ENCODE measurements at places on chromosomes 2 and 18.

DNA sequence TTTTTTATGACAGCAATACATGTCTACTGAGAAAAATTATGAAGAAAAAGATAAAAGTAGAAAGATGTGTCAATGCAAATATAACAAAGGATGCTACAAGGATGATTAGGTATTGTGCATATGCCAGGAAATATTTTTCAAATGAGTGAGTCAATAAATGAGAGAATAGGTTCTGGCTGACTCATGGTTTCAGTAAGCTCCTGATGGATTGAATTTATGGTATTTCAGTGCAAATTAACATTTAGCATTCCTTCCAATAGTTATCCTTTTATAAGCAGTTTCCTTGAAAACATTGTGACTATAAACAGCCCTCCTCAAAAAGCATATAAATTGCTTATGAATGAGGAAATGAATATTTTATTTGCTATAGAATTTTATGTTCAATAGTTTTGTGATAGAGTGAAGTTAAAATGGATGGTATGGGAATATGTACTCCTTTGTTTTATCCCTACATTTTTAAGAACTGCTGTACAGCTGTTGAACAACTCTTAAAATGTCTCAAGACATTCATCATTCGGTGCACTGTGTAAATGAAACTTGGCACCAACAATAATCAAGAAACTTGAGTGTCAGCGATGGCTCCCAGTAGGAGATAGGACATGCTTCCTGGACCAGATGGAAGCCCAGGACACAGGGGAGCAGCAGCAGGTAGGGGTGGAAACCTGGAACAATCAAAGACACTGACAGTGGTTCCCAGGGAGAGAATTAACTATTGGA is 144.7 kb downstream of the PMAIP1 start:
- DNase-seq = no peak

DNA sequence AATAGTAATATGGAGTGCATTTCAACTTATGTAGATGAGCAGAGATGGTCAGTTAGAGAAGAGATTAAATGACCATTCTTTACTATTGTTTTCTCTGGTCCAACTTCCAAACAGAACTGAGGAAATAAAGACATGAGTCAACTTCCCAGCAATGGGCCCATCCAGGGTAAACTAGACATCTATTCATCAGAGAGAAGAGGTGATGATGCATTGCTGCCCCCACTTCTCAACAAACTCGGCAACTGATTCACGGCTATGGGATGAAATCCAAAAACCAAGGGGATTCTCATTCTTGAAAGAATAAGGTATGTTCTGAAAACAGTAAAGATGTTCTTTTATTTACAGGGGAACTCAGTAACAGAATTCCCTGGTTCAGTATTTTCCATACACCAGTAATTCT is 190.7 kb downstream of the RDH14 start:
- DNase-seq = no peak

DNA sequence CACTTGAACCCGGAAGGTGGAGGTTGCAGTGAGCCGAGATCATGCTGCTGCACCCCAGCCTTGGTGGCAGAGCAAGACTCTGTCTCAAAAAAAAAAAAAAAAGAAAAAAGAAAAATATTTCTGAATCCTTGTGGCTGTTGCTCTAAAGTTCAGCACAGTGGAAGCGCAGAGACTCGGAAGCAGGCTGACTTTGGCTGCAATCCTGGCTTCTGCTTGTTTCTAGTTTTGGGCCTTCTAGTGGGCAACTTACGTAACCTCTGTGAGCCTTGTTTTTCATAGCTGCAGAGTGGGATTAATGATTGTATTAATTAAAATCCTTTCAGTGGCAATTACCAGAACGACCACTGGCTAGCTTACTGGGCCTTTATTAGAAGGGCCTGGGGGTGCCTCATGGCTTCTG is 28.4 kb downstream of the GNLY start:
- no peak for DNase-seq

DNA sequence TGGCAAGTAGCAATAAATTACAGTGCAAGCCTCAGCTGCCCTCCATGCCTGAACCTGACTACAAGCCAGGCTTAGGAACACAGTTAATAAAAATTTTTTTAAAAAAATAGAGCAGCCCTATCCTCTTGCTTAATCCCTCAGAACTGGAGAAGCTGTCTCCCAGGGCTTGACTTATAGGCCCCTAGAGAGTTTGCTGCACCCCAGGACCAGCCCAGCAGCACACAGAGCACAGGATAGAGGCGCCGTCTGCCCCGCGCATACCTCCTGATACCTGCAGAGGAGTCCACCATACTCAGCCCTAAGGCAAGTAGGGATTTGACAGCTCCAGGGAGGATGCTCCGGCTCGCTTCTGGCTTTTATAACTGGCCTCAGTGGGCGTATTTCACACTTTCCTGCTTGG is 548.6 kb upstream of the RAB6C start:
- DNase-seq = no peak

DNA sequence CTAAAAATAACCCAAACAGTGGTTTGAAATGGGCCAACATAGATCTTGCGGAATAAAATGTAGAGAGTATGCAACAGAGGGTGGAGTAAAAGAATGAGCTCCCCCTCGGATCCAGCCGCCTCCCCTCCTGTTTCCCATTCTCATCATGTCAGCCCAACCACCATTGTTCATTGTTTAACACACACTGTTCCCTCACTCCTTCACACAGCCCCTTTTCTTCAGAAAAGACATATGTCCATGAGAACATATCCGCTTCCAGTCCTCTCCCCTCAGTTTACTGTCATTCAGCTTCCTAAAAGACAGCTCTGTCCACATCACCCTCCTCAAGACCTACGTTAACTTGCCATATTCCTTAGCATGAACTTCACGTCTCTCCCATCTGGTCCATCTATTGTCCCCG is 62.9 kb upstream of the SERTAD2 start:
- DNase-seq = no peak

GRCh38 chr18:34729264-34729663 is 19.2 kb downstream of the DTNA start:
- no peak for DNase-seq

DNA sequence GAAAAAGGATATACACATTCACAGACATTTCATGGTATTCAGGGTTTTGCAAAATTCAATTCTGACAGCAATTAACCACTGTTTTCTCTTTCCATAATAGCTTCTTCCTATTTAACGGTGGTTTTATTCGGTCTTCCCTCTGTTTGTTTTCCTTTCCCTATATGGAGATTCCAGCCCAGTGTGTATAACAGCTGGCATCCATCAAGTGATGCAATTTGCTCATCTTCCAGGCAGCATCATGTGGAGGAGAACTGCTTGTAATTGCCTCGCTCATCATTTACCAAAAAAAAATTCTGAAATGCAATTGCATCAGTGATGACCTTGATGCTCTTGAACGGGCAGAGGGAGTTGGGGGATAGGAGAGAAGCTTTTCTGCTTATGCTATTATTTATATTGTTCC is 165.9 kb upstream of the PGAP1 start:
- DNase-seq = no peak

- DNase-seq = no peak
Observed at GRCh38 chr2:151237422-151238025, 24.1 kb downstream of the RBM43 start.
